NCI-H1105 treated with DMSO at 0.1 percent for 48 hours (cell line): ENCODE measurements at places on chromosomes 3 and 15.

DNA sequence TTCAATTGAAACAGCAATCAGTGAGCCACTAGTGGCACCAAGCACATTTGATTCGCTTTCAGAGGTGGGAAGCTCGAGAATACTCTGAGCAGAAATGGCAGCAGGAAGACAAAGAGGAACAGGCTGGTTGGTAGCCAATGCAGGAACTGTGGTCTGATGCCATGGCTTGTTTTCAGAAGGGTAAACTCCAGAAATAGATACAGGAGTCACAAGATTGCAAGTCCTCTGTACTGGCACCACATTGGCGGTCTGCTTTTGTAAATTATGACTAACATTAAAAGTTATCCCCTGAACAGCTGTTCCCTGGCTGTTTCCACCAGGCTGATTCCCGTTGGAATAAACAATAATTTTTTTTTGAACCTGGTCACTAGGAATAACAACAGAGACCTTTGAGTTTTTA lies 35.5 kb downstream of the USF3 start:
- no peak for DNase-seq

DNA sequence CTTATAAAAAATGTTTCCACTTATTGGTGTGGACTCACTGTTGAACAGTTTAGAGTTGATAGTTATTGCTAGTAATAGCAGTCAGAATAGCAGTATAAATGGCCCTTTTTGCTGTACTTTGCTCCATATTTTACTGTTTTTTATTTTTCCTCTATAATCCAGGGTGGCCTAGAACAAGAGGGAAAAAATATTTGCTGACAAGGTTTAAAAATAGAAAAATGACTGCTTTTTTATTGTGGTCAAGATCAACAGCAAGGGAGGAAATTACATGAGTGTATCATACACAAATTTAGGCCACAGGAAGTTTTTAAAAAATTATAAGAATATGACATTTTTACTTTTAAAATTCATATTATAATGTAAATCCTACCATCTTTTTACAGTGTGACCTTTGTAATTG lies 269.1 kb downstream of the WDR72 start:
- no peak for DNase-seq

- DNase-seq, result no peak
Measured at GRCh38 chr3:4493941-4494894, 1.1 kb downstream of the ITPR1 start.

GRCh38 chr3:88112289-88112688 lies 37.5 kb upstream of the C3orf38 start:
- DNase-seq, result no peak

- DNase-seq, result no peak
Measured at GRCh38 chr15:96582473-96582872, 252.0 kb downstream of the NR2F2 start.

GRCh38 chr3:164940745-164941144 lies 137.6 kb downstream of the SI start:
- DNase-seq, result no peak

GRCh38 chr15:37572401-37572800 lies 362.0 kb upstream of the TMCO5A start:
- no peak for DNase-seq

DNA sequence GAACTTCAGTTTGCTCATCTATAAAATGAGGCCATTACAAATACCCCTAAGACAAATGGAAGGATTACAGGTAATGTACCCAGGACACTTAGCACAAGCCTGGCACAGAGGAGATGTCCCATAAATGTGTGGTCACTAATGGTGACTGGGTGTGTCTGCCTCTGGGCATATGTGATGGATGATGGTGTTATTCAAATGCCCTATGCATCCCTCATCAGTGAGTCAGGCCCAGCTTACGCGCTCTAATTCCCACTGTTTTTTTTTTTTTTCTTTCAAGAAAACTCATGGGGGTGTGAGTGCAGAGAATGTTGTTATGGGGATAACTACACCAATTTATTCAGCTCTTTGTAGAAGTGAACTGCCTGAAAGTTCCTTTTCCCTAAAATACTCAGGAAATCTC lies 23.6 kb upstream of the KIF23 start:
- DNase-seq, result no peak

GRCh38 chr3:43526956-43527355 lies 94.9 kb downstream of the ANO10 start:
- no peak for DNase-seq

- DNase-seq, result peak; percentile 54
Measured at GRCh38 chr15:58212909-58213526, 74.8 kb downstream of the AQP9 start.

GRCh38 chr3:52843108-52843865 lies 8.5 kb upstream of the MUSTN1 start:
- DNase-seq, result no peak

- no peak for DNase-seq
Measured at GRCh38 chr3:156036258-156037053, 83.9 kb upstream of the KCNAB1 start.

DNA sequence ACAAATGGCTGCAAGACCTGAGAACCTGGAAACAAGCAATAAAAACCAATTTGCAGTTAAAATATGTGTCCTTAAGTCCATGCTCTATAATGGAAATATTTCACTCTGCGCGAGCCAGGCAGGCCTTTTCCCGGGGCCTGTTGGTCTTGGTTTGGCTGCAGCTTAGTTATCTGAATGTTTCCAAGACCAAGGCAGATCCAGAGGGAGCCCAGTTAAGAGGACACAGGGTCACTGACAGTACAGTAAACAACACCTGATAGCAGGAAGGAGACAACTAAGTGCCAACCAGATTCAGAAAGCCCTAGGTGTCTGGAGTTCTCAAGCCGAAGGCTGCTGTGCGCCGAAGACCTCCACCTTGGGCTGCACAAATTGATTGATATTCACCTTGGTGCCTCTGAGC lies 32.8 kb downstream of the THSD4 start:
- no peak for DNase-seq

GRCh38 chr3:195208631-195209030 lies 62.3 kb downstream of the XXYLT1 start:
- DNase-seq, result no peak

- no peak for DNase-seq
Measured at GRCh38 chr3:12027184-12027846, 23.1 kb downstream of the SYN2 start.

- DNase-seq, result no peak
Measured at GRCh38 chr3:125098611-125099291, 43.0 kb upstream of the HEG1 start.

GRCh38 chr3:31543375-31543774 lies 10.7 kb downstream of the STT3B start:
- DNase-seq, result no peak

DNA sequence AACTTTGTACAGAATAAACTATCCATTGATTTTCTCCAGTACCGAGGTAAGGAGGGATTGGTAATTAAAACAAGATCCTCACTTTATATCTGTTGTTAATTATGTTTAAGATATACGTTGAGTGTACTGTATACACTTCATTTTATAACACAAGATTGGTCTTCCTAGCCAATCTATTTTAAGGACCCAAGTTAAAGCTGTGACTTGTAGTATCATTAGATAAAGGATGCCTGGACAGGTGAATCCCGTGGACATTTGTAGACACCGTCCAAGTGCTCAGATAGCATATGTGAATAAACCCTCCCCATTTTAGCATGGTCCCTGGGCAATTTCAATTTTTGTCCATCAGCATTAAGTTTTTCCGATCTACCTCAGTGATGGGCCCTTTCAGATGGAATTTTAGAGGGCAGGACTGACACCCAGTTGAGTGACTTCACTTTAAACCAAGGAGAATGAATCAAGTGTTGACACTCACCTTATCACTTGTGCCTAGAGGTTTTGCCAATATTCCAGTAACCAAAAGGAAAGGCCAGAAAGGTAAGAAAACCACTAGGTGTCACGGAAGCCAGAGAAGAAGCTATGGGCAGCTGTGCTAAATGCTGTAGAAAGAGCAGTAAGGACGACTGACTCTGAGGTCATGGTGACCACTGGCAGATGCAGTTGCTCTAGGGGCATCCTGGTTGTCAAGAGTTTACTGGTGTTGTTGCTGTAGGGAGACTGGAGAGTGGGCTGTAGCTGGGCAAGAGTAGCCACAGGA lies 9.2 kb downstream of the AHSG start:
- DNase-seq, result no peak

DNA sequence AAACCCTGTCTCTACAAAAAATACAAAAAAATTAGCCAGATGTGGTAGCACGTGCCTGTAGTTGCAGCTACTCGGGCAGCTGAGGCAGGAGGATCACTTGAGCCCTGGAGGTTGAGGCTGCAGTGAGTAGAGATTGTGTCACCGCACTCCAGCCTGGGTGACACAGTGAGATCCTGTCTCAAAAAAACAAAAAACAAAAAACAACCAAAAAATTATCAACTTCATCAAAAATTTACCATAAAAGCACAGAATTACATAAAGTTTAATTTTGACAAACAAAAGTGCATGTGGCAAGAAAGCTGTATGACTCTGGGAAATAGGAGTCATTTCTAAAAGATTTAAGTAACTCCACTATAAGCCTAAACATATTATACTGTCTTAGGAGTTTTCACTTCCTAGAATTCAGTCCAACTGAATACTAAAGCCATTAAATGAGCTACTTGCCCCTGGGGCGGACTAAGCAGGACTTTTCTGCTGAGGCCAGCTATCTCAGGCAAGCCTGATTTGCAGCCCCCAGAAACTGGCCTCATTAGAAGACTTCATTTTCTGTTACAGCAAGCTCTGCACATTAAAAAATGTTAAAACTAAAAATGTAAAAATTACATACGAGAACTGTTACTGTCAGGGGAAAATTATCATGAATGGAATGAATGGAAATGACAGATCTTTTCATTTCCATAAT lies 23.0 kb downstream of the HSPBAP1 start:
- no peak for DNase-seq
